Stimulated activated naive CD8-positive, alpha-beta T cell treated with anti-CD3 and anti-CD28 coated beads, Interleukin-15, amount 100 ng/mL, for 72 hours (primary cell): ENCODE measurements at places on chromosomes 11 and 22.

DNA sequence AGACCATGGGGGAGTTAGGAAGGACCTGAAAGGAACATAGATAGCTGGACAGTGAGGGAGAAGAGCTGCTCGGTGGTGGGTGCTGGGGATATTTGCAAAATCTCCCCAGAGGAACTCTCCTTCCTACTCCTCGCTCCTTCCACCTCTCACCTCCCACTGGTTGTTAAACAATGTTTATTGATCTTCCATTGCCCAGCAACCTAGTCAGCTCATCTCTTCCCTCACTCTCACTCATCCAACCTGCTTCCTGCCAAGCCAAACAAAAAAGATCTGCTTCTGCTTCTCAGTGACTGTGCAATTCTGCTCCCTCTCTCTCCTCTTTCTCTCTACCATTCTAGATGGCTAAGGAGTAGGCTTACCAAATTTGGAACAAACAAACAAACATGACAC, 115.0 kb downstream of the SLC1A2 start:
- DNase-seq: no peak

- DNase-seq: no peak
Measured at GRCh38 chr22:49090061-49090852, 737.4 kb downstream of the BRD1 start.

GRCh38 chr11:9568854-9569587, 4.4 kb upstream of the WEE1 start:
- no peak for DNase-seq

GRCh38 chr22:49429066-49429465, 398.6 kb downstream of the BRD1 start:
- no peak for DNase-seq

DNA sequence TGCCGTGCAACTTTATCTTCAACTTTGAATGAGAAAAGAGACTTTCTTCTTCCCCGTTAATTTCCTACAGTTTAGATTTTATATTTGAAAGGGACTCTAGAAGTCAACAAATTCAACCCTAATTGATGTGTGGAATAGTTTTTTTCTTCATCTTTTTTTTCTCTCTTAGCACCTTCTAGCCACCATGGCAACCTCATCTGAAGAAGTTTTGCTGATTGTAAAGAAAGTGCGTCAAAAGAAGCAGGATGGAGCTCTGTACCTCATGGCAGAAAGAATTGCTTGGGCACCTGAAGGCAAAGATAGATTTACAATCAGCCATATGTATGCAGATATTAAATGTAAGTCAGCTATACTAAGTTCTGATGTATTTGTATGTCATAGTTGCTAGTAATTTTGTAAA, 10.5 kb downstream of the GTF2H1 start:
- no peak for DNase-seq

DNA sequence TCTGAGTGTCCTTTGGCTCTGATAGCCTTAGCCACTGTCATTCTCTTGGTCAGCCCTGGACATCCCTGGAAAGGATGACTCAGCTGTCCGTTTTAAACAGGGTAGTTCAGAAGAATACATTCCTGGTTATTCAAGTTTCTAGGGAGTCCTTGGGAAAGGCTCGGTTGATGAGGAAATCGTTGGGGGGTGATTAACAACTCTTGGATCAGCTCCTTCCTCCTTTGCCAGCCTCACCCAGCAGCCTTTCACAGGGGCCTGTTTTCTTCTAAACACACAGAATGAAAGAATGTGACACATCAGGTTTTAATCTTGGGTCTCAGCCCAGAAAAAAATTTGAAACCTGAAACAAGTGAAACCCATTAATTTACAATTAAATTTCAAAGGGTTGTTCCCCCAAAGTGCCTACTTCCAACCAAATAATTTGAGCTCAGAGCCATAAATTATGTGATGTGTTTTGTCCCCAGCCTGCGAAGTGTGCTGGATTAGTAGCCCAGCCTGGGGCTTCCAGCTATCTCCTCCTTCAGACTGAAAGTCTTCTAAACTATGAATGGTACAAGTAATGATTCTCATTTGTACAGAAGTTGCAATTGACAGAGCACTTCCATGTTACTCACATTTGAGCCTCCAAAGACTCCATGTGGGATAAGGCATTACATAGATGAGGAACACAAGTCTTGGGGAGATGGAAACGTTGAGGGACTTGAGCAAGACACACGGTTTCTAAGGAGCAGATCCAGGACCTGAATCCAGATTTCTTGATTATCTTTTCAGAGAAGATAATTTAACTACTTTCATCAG, 19.3 kb upstream of the MRGPRX2 start:
- DNase-seq: no peak

GRCh38 chr11:107821199-107821927, 37.2 kb downstream of the SLC35F2 start:
- DNase-seq: no peak

DNA sequence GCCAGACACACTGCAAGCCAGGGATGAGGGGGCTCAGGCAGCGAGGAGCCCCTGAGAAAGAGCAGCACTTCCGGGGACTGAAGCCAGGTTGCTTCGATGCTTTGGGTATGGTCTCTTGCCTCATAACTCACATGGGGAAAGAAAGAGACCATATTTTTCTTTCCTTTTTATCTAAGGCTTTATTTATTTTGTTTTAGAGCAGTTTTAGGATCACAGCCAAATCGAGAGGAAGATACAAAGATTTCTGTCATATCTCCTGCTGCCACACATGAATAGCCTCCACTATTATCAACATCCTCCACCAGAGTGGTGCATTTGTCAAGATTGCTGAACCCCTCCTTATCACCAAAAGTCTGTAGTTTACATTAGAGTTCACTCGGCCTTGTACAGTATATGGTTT, 24.3 kb upstream of the ADSL start:
- no peak for DNase-seq

DNA sequence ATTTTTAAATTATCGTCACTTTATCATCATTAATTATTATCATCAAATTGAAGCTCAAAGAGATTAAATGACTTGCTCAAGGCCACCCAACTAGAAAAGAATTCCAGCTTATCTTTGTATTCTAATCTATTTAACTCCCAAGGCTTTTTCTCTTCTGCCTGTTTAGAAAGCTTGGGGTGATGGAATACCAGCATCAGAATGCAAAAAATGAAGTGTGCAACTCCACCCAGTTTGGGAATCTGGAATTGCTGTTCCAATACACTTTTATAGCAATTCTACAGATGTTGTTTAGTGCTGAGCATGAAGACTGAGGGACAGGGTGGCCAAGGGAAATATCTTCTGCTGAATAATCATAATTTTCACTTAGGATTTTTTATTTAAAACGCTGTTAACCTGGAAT, 97.2 kb upstream of the FIBIN start:
- DNase-seq: no peak

DNA sequence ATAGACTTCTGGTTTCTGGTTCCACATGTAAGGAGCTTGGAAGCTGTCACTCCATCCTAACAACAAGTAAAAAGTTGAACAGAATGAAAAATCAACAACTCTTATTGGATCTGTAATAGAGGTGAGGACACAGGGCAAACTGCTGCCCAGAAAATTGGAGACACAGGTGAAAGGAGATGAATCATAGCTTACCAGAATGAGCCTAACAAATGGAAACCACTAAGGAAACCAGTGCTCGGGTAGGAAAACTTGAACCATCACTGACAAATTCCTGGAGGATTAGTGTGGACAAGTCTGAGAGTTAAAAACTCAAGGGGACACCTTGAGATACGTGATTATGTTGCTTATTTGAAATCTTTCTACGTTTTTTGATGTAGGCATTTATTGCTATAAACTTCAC, 52.1 kb downstream of the GDPD4 start:
- DNase-seq: no peak

GRCh38 chr11:66559866-66560676, 8.3 kb downstream of the CTSF start:
- no peak for DNase-seq

- DNase-seq: no peak
Measured at GRCh38 chr11:105153392-105153791, 13.8 kb upstream of the CARD18 start.

GRCh38 chr11:86579406-86579731, 93.0 kb downstream of the ME3 start:
- no peak for DNase-seq

DNA sequence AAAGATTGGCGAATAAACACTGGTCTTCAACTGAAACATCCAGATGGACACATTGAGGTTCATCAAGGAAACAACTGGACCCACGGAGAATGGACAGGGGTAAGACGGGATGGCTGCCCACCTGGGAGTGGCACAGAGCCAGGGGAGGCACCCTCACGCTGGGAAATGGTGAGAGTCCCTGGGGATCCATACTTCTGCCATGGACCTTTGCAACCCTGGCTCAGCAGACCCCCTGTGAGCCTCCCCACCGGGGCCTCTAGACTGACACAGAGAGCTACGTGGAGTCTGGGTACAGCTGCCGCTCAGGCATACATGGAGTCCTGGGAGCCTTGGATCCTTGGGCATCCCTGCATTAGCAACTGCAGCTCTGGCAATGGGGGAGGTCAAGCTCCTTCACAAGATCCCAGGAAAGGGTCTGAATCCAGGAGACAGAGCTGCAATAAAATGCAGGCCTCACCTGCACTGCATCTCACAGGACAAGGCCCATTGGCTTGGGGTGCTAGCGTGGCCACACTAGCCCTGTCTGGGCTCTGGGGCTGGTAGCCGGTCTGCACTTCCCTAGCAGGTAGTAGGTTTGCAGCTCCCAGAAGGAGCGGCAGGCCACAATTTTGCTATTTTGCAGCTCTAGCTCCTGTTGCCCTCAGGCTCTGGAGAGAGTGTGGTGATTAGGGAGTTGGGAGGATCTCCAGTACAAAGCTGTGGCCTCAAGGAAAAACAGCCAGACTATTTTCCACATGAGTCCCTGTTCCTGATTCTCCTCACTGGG, 496.4 kb upstream of the LRRC4C start:
- DNase-seq: no peak

GRCh38 chr11:2525166-2525861, 80.5 kb downstream of the KCNQ1 start:
- peak; percentile 6 for DNase-seq

GRCh38 chr11:131748151-131749050, 378.0 kb downstream of the NTM start:
- peak; percentile 20 for DNase-seq

GRCh38 chr22:19891317-19892256, 36.9 kb upstream of the GNB1L start:
- DNase-seq: peak; percentile 81

DNA sequence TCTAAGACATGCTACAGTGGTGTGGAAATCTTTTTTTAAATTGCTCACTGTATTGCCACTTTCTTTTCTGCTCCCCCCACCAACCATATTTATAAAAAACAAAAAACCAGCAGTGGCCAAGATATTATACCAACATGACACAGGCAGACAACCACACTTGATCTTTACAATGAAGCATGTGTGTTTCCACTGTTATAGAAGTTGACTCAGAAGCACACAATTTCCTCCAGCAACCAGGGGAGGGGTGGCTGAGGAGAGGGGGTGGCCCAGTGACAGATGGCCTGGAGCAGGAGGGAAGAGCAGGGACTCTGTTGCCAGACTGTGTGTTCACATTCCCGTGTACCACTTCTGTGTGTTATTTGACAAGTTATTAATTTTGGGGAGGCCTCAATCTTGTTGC, 14.8 kb downstream of the CD59 start:
- DNase-seq: no peak

DNA sequence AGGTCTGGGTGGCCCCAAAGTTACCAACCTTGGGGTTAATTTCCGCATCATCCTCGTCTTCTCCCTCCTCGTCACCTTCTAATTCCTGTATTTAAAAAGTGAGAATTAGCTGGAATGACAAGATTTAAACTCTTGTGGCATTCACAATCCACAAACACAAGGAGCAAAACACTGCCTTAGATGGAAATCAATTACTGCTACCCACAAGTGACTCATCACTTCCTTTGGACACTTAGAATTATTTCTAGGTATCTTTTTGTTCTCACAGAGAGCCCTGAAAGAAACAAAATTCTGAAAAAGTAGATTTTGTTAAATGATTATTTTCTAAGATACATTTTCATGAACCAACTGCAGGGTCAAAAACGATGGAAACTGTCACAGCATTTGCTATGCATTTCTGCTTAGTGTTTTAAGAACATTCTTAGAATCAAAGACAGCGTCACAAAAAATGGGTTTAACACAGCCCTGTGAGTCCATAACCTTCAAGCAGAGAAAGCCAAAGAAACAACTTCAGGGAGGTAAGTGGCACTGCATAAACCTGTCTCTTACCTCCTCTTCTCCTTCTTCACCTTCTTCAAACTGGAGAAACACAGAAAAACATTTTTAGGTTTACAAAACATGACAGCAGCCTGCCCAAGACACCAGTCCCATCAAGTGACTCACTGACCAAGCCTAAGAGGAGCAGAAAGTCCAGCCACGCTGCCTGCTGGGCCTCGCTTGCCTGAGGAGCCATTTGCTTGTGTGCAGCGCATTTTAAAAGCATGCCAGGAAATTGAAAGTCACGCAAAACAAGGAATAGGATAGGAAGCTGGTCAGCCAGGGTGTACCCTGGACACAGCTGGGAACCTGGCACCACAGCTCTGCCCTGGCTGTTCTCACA, 22.3 kb upstream of the PHLDA2 start:
- no peak for DNase-seq

DNA sequence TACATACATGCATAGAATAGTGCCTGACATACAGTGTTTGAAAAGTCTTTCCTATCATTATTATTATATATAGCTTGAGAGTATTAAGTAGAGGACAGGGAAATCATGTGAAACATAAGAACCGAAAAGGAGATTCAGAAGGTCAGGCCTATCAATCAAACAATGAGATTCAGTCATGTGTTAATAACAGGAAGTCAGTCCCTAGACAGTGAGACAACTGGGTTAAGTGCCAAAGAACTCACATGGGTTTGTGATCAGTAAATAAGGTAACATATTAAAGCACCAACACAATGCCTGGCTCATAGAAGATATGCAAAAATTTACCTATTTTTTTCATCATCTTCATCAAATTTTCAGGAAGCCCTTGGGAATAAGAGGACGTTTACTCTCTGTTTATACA, 174.3 kb upstream of the FAT3 start:
- no peak for DNase-seq

- no peak for DNase-seq
Measured at GRCh38 chr22:38608992-38609750, 39.2 kb upstream of the DMC1 start.

- no peak for DNase-seq
Measured at GRCh38 chr11:82823647-82824619, 76.3 kb downstream of the PRCP start.

DNA sequence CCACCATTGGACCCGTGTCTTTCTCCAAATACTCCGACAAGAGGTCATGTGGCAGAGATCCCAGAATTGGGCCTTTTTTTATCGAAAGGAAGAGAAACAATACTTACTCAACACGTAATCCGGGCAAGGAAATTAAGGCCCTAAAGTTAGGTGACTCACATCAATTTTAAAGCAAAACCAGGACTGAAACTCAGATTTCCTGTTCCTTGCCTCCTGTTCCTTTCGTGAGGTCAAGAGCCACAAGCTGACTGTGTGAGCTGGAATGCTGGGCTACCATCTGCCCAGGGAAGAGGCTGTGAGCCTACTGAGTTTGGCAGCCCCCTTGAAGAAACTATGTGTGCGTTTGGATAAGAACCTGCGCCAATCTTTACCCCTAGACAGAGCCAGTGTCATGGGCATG, 27.1 kb upstream of the MRGPRX2 start:
- DNase-seq: no peak

GRCh38 chr22:41397143-41397811, 15.5 kb downstream of the TEF start:
- no peak for DNase-seq
